Activated CD4-positive, alpha-beta T cell treated with anti-CD3 and anti-CD28 coated beads, Interleukin-2, amount 50 U/mL, for 24 hours (primary cell): ENCODE measurements at places on chromosomes 11 and 22.

DNA sequence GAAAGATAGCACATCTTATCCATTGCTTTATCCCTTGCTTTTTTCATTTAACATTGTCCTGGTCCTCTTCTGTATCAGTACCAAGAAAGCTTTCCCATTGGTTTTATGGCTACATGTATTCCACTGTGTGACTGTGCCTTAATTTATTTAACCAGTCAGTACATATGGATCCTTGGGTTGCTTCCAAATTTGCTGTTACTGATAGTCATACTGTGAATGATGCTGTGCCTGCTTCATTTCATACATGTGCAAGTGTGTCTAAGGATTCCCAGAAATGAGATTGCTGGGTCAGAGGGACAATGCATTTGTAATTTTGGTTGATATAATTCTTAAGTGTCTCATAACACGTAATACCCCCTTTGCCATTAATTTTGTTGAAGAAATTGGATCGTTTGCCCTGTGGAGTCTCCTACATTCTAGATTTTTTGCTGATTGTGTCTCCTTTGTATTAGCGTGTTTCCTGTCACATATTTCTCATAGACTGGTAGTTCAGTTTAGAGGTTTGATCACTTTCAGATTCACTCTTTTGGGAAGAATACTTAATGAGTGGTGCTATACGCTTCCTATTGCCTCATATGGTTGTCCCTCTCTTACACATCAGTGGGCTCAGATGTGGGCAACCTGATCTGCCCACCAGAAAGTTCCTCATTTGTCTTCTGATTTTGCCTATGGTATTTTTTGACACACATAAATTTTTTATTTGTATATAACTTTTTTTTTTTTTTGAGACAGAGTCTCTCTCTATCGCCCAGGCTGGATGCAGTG is 35.3 kb downstream of the MYBPC3 start:
- DNase-seq = no peak

GRCh38 chr22:19396561-19396933 is 35.0 kb downstream of the HIRA start:
- no peak for DNase-seq

DNA sequence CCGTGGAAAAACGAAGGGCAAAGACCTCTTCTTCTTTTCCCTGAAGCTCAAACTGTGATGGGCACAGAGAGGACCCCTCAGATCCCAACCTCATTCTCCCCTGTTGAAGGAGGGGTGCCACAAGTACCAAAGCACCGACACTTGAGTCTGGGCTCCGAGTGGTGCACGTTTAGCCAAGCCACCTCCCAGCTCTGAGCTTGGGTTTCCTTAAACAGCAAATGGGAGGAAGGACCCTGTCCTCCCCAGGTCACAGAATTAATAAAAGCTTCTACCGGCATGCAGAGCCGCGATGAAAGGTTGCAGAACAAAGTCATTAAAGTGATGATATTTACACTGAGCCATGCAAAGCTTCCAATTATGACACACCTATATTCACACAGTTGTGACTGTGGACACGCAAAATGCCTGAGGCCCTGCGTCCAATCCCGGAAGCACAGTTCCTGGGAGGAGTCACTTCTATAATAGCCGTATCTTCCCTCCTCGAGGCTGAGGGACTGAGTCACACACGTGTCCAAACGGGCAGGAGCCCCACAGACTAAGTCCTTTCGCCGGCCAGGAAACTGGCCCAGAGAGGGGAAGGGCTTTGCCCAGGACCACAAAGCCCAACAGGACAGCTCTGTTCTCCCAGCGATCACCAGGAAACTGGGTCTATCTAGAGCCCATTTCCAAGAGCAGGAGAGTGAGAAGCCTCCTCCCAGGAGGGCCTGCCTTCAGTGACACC is 922 bp upstream of the CSNK1E start:
- DNase-seq = no peak

- DNase-seq = no peak
Measured at GRCh38 chr11:118147502-118147901, 5.1 kb downstream of the SCN4B start.

GRCh38 chr11:106030609-106031008 is 8.6 kb upstream of the MSANTD4 start:
- no peak for DNase-seq

DNA sequence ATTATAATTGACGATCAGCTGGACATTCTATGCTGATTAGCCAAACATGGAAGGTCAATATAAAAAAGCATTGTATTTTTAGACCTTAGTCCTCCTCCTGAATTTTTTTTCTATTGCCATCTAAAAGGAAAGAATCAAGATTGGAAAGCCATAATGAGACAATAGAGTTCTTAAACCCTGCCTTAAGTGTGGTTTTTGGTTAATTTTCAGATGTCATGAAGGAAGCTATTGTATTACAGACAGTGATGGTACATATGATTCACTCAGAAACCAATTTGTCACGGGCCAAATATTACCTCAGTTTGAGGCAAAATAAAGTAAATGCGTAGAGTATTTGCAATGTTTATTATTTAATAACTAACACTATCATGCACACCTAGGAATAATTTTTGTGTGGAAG is 1164.0 kb upstream of the RAG2 start:
- DNase-seq = no peak

DNA sequence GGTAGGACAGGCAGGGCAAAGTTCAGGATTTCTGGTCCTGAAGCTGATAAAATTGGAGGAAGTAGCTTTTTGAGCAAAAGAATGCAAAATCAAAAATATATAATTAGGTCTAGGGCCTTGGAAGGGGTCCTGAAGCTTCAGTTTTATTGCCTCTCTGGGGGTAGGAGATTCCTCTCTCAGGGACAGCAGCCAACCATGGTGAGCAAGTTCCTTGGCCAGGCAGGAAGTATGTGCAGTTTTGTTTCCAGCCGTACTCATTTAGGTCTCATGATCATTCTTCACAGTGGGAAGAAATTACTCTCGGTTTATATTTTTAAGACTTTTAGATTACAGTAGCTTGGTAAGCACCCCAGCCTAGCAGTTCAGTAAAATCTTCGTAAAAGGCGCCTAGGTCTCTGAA is 2.9 kb upstream of the RAB38 start:
- DNase-seq = no peak

GRCh38 chr11:76269247-76269646 is 62.9 kb upstream of the WNT11 start:
- no peak for DNase-seq

GRCh38 chr11:70175236-70175698 is 27.8 kb upstream of the FADD start:
- DNase-seq = no peak

DNA sequence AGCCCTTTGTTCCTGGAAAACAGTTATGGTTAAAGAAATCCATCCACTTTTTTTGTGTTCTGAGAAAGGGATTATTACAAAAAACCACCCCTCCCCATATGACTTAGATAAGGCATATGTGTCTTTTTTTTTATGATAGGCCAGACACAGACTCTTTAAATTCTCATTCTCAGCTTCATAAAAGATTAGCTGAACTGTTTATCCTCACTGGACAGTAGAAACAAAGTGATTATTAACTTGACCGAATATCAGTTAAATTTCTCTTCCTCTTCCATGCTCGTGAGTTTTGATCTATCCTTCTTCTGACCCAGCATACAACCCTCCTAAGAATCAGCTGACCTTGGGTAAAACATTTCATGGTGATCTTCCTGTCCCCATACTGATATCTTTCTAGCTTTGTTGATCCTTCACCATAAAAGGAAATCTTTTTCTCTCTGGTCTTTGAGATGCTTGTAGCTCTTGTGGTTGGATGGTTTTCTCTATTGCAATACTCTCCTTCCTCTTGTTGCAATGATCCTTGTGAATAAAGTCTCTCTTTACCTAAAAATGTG is 26.2 kb downstream of the OR2AG2 start:
- DNase-seq = no peak

- no peak for DNase-seq
Measured at GRCh38 chr11:97685695-97686094, 1295.9 kb downstream of the JRKL start.

DNA sequence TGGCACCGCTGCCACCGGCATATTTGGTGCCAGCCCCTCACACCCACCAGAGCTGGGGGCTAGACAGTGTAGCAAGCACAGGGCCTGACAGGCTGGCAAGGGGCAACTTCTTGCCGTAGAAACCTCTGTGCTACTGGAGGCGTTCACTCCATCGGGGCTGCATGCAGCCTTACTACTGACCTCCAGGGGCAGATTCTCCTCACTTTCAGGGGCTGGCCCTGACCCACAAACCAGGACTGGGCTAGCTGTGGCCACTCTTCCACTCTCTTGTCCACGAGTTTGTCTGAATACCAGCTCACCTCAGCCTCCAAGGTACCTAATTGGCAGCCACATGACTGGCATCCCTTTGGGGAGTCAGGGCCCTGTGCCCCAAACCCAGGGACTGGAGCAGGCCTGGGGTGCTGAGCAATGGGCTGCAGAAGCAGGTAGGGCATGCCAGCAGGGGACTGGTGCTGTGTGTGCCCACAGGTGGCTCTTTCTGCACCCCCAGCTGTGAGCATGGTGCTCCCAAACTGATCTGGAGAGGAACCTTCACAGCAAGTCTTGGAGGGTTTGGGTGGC is 2.1 kb upstream of the LMO1 start:
- DNase-seq = no peak

DNA sequence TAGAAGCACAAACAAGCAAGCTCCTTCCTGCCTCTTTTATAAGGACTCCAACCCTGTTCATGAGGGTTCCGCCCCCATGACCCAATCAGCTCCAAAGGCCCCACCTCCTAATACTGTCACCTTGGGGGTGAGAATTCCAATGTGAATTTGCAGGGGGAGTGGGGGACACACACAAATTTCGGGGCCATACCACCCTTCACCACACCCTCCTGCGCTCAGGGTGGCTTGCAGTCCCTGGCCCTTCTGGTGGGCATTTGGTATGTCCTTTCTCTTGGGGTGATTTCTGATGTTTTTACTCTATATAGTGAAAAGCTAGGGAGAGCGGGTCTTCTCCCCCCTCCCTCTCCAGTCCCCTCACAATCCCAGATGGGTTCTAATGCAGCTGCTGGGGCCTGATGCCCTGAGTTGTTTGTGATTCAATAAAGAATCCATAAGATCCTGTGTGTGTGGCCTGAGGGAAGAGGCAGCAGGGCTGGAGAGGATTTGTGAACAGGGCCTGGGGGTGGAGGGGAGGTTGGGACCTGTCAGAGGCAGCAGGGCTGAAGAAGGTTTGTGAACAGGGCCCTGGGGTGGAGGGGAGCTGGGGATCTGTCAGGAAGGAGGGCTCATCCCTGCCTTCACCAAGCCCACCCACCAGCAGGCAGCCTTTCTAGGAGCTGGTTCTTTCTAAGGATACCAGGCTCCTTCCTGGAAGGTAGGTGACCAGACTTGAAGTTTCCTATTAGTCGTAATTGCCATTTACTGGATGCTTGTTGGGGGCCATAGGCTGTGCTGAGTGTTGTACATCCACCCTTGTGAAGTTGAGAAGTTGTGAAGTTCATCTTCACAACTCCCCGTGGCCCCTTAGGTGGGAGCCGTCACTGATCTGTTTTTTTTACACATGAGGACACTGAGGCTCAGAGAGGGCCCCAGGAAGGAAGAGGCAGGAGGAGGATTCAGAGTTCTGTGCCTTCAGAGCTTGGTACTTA is 7.9 kb downstream of the SLC35C1 start:
- DNase-seq = no peak

DNA sequence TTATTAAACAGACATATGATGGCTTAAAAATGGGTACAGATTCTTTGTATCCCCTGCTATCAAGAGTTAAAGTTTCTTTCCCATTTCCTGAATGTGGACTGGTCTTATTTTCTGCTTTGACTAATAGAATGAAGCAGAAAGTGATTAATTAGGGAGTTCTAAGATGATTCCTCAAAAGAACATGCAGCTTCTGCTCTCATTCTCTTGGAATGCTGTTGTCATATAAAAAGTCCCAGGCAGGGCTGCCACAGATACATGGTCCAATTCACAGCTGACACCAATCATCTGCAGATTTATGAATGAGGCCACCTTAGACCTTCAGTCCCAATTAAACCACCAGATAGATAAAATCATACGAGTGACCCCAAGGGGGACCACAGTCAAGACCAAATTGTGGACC is 844.5 kb upstream of the RAG2 start:
- no peak for DNase-seq

GRCh38 chr11:61046833-61047232 is 55.5 kb upstream of the CD5 start:
- DNase-seq = no peak

- no peak for DNase-seq
Measured at GRCh38 chr11:63177872-63178271, 33.9 kb upstream of the SLC22A24 start.

DNA sequence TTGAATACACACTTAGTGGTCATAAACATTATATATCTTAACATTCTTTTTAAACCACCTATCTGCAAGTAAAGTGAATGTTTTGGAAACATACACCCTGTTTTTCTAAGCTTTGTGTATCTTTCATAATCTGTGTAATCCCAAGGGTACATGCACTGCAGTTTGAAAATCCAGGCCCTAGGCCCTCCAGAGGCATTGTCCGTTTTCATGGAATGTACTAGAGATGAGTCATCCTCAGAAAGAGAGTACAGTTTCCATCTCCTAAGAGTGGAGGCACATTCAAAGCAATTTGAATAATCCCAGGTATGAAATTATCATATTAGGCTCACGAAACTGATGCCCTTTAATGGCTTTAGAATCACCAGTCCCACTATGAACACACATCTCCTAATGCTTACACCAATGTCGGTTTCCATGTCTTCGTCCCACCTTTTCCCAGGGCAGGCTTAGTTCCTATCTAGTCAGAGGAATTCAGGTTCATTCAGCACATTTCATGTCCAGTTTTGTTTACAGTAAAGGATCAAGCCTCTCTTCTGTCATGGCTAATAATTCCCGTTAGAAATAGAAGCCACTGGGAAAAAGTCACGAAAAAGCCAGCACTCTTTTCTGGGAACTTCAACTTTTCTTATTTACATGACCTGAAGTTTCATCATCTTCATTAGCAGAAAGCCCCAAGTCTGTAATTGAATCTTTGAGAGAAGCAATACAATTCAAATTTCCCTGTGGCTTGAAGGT is 39.5 kb upstream of the CD44 start:
- DNase-seq = no peak

DNA sequence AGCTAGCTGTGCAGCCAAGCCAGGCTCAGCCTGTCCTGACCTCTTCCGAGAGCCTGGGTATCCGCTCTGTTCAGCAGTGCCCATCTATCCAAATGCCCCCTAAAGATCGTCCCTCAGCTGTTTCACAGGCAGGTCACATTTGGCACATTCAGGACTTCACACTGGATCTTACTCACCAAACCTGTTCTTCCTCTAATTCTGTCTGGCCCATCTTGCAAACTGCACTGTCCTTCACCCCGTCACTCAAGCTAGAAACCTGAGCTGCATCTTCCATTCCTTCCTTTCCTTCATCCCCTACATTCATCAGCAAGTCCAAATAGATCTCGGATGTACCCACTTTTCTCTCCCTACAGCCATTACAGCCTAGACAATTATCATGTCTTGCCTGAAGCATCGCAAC is 60.7 kb upstream of the CSNK2A3 start:
- DNase-seq = no peak
